NCI-H510A treated with DMSO at 0.1 percent for 48 hours (cell line): ENCODE measurements at places on chromosomes 3 and 15.
A peak's percentile ranks its signal among the peaks of the same experiment; 100 is the strongest.

GRCh38 chr15:60526127-60526616 is 47.2 kb upstream of the ICE2 start:
- no peak for DNase-seq

- DNase-seq = no peak
Observed at GRCh38 chr3:23540600-23540999, 265.2 kb upstream of the UBE2E1 start.

DNA sequence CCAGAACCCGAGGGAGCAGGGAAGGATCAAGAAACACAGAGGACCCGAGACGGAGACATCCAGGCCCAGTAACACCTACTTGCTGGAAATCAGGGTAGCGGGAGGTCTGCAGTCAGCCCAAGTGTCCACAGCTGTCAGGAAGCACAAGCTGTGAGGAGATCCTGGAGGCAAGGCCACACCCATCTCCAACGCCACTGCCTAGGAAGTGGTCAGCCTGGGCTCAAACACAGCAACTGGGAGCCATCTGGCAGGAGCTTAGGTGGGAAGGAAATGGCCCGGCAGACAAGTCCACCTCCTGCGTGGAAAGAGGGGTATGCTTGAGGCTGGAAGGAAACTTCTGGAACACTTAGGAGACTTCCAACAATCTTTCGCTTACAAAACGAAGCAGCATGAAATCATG is 407.1 kb downstream of the VPS13C start:
- no peak for DNase-seq

- no peak for DNase-seq
Observed at GRCh38 chr3:25313286-25313685, 114.8 kb upstream of the RARB start.

GRCh38 chr3:111824351-111824750 is 34.7 kb upstream of the PHLDB2 start:
- no peak for DNase-seq

DNA sequence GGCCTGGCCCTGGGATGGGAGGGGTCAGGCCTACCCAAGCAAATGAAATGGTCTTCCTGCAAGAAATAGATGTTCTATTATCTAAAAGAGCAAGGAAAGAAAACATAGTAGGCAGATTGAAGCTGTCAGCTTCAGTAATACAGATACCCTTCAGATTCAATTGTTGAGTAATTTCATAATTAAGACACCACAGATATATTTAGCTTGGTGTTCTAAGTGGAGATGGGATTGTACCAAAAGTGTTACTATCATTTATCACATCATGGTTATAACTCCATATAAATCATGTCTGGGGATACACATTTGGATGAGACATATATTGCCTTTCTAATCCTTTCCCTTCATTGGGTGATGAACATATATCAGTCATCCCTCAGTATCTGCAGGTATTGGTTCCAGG is 41.9 kb upstream of the FAH start:
- DNase-seq = no peak

DNA sequence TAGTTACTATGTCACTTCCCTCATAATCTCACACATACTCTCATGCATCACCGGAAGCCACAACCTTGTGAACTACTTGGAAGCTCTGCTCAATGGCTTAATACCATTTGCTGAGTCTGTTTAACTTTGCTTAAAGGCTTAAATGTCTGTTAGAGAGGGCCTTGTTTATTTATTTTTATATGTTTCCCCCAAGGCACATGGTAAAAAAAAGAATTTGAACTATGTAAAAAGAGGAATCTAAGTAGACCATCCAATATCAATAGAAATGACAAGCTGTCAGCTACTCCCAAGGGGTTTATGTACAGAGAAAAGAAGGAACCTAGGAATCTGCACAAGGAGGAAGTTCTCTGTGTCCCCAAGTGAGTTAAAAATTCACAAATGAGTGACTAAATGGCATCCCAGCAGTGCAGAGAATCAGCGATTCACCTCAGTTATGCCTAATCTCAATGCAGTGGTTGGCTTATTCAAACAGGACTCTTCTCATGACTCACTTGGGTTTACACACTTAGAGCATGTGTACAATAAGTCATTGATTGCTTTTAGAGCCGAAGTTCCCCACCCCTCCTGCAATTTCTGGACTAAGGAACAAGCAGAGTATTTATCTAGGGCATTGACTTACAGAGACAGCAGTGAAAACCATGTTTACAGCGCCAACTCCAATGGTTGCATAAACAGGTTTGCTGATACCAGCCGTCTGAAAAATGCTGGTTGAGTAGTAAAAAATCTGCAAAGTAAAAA is 24.4 kb downstream of the SLC2A2 start:
- DNase-seq = no peak

GRCh38 chr15:78422571-78423340 is 15.3 kb upstream of the IREB2 start:
- DNase-seq = peak; percentile 56

- DNase-seq = peak; percentile 74
Observed at GRCh38 chr3:141360888-141361598, 7.3 kb upstream of the ZBTB38 start.

DNA sequence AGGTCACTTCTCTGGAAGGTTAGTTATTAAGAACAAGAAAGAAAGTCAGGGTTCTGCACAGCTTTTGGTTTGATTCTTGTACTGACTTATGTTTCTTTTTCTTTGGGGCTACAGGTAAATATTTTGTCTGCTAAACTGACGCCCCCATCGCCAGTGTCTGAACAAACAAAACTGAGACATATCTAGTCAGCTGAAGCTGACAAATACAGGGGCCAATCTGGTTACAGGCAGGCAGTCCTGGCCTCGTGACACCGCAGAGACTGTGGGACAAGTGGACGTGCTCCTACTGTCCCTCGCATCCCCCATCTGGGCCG is 4.6 kb upstream of the RPL14 start:
- DNase-seq = no peak

- no peak for DNase-seq
Observed at GRCh38 chr15:77503764-77504163, 83.1 kb downstream of the HMG20A start.

DNA sequence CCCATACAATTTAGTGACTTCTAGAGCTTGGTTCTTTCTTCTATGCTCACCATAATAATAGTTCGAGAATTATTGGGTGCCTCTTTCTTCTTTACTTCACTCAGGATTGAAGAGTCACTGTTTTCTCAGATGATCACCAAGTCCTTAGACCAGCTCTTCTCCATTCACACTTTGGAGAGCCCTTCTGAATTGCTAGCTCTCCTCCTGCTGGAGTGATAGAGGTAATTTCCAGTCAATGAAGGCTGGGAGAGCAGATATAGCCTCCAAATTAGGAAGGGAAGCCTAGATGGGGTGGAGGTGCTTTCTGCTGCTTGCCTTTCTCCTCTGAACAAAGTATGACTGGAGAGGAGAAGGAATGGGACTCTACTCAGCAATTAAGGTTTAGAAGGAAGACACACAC is 10.7 kb upstream of the BBX start:
- no peak for DNase-seq

GRCh38 chr15:51075364-51075763 is 19.3 kb downstream of the TNFAIP8L3 start:
- no peak for DNase-seq

DNA sequence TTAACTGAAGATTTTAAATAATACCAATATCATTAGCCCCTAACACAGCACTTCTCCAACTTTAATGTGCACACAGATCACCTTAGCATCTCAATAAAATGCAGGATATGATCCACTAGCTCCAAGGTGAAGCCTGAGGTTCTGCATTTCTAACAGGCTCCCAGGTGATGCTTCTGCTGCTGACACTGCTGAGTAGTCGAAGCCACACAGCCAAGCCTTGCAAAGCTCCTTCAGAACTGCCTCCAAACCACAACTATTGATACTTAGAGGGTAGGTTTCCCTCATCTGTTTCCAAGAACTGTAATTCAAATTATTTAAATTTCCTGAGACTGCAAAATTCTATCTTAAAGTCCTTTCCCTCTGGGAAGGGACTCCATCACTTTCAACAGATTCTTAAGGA is 3.9 kb downstream of the RIOX2 start:
- DNase-seq = no peak

GRCh38 chr15:96625256-96625655 is 294.8 kb downstream of the NR2F2 start:
- no peak for DNase-seq

DNA sequence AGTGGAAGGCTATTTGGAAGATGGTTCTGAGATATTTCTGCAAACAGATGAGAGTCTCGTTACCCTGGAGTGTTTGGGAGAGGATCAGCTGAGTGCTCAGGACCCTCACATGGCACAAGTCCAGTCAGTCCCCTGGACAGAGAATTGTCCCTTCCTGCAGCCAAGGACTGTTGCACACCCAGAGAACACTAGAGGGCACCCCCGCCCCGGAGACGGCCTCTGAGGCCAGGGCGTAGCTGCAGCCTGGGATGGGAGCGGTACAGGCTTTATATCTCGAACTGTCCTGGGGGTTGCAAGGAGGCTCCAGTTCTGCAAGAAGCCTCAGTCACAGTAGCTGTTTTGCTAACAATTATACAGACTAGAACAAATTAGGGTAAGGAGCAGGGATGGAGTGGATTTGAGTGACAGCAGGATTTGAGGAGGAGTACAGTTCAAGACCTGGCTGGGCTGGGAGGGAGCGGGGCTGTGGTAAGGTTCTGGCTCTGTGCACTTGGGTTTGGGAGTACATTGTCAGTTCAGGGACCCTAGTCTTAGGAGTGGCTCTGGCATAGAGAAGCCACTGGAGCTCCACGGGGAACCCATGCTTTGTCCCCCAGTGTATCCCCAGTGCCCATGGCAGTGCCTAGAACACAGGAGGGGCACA is 67.6 kb upstream of the HACD2 start:
- DNase-seq = peak; percentile 51

DNA sequence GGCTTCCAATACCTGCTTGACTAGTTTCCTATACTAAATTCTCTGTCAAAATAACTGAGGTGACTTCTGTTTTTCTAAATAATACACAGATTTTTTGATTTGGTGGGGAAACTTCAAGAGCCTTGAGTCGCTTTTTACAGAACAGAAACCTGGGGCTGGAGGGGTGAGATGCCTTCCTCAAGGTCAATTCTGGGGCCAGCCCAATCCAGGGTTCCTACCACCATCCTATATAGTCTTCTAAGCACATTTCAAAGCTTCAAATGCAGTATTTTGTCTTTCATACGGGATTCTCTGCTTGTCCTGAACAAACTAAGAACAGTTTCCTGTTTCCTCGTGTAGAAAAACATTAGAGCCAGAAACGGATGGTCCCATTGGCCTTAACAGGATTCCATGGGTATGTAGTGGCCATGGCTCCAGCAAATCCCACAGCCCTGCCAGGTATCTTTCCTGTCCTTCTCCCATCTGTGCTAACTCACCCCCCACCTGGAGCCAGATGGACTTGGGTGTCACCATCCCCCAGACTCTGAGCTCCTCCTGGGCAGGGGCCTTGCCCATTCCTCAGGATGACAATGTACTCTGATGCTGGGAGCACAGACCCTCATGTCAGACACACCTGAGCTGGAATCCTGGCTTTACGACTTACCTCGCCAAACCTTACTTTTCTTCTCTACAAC is 146.9 kb downstream of the KLF13 start:
- DNase-seq = no peak

GRCh38 chr15:91338766-91339165 is 238.7 kb downstream of the SV2B start:
- DNase-seq = no peak

- peak; percentile 24 for DNase-seq
Observed at GRCh38 chr3:188268336-188268735, 114.4 kb downstream of the LPP start.
